ENCODE measurements at places on chromosomes 3 and 15.

DNA sequence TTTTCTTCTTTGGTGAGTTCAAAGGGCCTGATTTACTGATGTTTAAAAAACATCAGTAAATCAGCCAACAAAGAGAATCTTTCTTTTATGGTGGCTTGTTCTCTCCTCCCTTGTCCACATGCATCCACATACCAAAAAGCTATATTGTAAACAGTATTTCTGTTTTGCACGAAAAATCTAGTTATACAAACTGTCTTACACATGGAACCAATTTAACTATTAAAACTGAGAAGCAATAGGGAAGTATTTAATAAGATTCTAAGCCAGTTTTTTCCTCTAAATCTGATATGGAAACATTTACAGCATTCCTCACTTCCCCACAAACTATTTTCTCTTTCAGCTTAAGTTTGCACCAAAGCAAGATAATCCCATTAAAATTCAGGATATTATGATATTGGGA lies 110.8 kb upstream of the ICE2 start:
- DNase-seq = no peak

- no peak for DNase-seq
Measured at GRCh38 chr3:13792512-13793371, 87.1 kb downstream of the WNT7A start.

GRCh38 chr15:89303986-89304385 lies 30.6 kb downstream of the POLG start:
- no peak for DNase-seq

DNA sequence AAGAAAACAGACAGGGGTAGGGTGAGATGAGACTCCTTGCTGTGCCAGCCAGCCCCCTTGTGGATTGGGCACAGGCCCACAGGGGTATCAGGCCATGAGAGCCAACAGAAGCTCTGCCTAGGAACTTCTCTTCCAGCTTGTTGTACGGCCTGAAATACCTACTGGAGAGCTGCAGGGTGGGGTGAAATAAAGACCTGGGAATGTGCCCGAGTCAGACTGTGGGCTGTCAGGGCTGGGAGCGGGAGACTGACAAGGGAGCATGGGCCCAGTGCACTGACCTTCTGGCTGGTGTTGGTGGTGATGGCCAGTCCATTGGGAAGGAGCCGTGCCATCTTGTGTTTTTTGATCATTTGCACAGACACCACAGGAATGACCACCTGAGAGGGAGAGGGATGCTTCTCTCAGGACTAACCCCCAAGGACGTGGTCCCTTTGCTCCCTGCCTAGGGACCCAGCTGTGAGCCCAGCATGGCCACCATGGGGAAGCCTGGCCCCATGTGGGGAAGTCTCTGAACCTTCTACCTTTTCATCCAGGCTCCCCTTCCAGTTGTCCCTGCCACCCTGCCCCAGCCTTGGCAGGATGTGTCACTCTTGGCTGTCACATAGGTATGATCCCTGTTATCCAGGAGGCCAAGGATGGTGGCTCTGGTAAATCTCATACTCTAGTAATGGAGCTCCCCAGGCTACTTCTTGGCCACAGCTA lies 30.7 kb downstream of the GRAMD2A start:
- no peak for DNase-seq

GRCh38 chr3:59364496-59364895 lies 314.7 kb upstream of the CFAP20DC start:
- no peak for DNase-seq

DNA sequence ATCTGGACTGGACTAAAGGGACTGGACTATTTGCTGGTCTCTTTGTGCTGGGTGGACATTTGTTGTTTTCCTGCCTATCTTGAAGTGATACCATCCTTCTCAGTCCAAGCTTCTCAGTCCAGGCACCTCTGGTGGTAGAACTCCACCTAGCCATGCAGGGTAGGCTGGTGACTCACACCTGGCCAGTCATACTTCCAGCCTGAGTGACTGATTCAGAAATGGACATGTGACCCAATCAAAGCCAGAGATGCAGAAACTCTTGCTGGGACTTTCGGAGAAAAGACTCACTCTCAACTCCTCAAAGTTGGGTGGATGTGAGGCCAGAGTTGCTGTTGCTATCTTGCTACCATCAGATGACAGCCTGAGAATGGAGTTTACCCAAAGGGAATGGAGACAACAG lies 5.6 kb upstream of the ASB14 start:
- no peak for DNase-seq

All from fibroblast of the conjunctiva (primary cell).